ENCODE measurements at places on chromosomes 1 and 21.

DNA sequence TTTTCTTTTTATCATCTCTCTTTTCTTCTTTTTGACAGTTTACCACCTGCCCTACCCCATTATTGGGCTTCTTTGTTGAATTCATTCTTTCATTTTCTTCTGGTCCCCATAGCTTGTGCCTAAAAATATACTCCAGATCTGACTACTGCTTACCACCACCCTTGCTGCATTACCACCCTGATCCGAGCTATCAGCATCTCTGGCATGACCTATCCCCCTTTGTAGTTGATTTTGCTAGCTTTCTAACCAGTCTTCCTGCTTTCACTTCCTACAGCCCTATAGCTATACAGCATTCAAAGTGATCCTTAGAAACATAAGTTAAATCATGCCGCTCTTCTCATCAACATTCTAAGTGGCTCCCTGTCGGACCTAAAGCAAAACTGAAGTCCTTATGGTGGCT is 59.4 kb upstream of the MPC2 start:
- no peak for DNase-seq

GRCh38 chr1:61175976-61176375 is 93.6 kb downstream of the NFIA start:
- no peak for DNase-seq

DNA sequence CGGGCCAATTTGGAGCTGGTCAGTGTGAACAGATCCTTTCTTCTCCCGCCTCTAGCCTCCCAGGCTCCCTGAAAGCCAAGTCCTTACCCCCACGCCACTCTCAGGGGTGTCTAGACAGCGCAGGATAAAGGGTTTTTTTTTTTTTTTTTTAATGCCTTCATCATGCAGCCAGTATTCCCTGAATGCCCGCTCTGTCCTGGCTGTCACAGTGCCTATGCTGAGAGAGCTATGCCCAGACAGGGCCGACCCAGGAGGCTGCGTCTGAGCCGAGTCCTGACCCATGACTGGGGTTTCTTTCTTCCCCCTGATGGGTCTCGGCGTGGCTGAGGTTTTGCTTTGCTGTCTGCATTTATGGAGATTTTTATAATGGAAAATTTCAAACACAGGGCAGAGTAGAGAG is 18.3 kb downstream of the SPSB1 start:
- no peak for DNase-seq

GRCh38 chr21:37118187-37118826 is 45.3 kb downstream of the TTC3 start:
- DNase-seq: no peak

DNA sequence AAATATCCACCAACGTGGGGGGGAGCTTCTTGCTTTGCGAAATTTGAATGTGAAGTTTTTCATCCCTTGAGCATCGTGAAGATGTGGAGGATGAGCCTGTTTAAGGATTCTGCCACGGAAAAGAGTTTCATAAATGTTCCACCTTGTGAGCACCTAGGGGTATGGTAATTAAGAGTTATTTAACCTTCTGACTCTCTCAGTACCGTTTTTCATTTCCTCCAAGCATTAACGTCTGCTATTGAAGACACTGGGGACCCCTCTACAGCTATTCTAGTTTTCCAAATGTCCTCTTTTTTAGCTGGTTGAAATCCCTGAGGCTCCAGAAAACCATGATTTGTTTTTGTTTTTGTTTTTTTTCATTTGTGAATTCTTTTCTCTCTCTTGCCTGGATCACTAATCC is 79.1 kb upstream of the GALNT2 start:
- DNase-seq: no peak

- no peak for DNase-seq
Measured at GRCh38 chr1:1084372-1085170, 10.5 kb upstream of the RNF223 start.

DNA sequence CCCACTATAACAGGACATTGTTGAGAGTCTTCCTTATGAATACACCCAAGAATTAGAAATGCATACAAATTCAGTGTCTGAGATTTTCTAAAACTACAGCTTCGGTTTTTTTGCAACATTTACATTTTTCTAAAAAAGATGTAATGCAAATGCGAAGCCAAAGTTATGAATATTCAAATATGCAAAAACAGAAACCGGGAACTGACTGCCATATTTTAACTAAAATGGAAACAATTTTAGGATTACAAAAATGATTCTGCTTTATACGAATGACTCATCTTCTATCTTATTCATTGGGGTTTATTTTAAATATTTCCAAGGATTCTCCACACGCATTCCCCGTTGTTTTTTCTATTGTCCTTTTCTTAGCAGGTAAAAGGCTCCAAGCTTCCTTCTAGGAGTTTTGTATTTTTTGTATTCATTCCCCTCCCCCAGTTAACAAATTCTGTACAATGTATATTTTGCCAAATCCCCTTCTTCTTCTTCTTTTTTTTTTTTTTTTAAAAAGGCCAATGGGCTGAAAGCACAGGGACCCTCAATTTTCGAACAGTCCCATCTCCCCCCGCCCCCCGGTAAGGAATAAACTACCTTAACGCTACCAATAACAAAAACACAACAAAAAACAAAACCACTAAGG is 1.0 kb downstream of the ARPC5 start:
- DNase-seq: no peak

GRCh38 chr1:50661626-50662025 is 238.4 kb upstream of the DMRTA2 start:
- no peak for DNase-seq

DNA sequence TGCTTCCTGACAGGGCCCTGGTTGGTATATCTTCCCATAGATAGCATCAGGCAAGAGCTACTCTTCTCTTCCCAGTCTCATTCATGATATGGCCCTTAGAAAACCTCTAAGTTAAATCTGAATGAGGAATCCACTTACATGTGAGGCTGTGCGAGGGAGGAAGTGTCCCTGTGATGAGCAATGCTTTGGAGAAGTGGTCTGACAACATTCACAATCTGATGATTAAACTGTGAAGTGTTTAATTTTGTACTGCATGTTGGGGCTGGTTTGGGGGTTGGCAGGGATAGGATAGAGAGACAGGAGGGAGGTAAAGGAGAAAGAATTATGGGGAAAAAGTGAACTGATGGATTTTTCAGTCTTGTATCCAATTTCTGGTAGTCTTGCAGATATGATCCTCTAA is 421.2 kb upstream of the DAB1 start:
- no peak for DNase-seq

DNA sequence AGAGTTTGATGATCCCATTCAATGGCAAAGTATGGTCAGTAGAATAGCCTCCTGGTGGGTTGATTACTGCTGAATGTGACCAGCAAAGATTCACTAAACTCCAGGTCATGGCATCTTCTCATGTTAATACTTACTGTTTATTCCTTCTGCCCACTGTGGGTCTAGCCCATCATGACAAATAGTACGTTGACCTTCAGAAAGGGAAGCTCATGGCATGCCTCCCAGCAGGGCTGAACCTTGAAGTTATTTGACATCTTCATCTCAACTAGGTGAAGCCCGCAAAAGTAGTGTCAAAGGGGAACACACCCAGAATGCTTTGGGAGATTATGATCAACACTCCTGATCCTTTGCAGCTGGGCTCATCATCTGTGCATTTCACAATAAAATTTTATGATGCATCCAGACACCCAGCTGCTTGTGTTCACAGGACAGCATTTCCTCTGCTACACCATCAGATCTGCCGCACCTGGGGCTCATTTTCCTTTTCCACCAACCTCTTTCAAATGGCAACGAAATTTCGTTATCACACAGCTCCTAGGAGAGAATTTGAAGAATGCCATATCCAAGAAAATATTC is 49.6 kb downstream of the HLX start:
- no peak for DNase-seq

- DNase-seq: peak; percentile 73
Measured at GRCh38 chr1:182143154-182143657, 81.7 kb upstream of the ZNF648 start.

GRCh38 chr1:244100704-244101453 is 49.8 kb downstream of the ZBTB18 start:
- no peak for DNase-seq

GRCh38 chr1:55213151-55213884 is 1.8 kb downstream of the USP24 start:
- DNase-seq: no peak

- DNase-seq: no peak
Measured at GRCh38 chr1:75234562-75234961, 100.4 kb downstream of the LHX8 start.

GRCh38 chr1:200676829-200677228 is 7.1 kb upstream of the DDX59 start:
- DNase-seq: no peak

DNA sequence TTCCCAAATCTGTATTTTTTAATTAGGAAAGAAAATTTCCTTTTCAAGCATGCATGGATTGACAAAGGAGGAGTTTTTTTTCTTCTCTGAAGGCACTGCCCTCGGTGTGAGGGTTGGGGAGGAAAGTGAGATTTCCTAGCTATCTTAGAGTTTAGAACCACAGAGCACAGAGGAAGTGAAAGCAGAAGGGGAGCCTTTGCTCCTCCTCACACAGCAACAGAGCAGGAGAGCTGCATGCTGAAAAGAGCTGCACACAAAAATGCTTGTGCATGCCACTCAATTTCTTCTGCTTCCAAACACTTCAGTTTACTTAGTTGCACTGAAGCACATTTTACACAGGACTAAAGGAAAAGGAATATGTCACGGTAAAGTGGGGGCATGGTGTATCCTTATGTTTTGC is 308.1 kb downstream of the GPATCH2 start:
- DNase-seq: no peak

DNA sequence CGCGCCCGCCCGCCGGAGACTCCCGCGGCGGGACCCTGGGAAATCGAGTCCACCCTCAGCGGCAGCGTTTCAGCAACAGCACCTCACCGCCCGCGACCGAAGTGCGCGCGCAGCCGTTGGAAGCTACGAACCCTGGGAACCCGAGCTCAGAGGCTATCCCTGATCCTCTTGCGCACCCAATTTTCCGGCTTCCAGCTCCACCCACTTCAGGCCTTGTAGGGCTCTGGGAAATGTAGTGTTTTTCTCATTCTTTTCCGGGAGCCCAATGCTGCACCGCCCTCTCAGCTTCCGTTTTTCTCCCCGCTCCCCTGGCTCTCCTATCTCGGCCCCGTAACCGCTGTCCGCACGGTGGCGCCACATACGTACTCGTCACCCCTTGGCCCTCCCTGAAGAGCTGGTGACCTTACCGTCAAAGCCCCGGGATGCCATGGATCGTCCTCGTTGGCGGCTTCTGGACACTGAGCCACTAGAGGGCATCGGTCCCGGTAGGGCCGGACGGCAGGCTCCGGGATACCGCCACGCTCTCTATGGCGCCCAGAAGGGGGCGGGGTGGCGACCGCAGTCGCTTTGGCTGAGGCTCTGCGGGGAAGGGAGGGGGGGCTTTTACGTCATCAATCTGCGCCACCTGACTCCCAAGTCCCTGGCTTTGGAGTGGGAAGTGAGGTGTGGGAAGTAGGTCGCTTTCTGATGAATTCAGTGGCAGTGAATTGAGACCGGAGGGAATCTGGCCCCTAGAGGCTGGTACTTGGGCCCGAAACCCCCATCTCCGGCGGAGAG is at the start of the genes ODR4 and TPR:
Gene ODR4, plus strand, starts transcription at position 687 of the 777 bp plus-strand sequence. CDS start 3,948 bp downstream, outside the sequence.
Gene TPR, minus strand, starts transcription at position 102 of the 777 bp plus-strand sequence. CDS start 225 bp downstream, outside the sequence.
- peak; percentile 87 for DNase-seq

DNA sequence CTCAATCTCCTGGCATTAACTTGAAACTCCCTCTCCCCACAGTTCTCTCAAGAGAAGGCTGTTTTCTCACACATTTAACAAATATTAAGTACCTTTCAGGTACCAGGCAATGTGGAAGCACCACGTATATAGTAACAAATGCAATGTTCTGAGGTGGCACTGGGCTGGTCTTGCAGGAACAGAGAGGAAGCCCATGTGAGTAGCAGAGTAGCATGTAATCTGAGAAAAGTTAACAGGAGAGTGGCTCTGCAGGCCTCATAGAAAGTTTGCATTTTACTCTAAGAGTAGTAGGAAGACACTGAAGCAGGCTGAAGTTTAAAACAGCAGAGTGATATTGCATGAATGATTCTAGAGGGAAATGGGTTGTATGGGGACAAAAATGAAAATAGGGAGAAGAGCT is 21.0 kb downstream of the ZNF281 start:
- no peak for DNase-seq

- DNase-seq: no peak
Measured at GRCh38 chr1:48718705-48719104, 58.0 kb downstream of the BEND5 start.

- no peak for DNase-seq
Measured at GRCh38 chr1:23394684-23395083, 25.0 kb upstream of the ZNF436 start.

GRCh38 chr1:196517193-196517592 is 91.0 kb downstream of the KCNT2 start:
- DNase-seq: no peak

- DNase-seq: no peak
Measured at GRCh38 chr21:38903690-38904139, 98.0 kb downstream of the ETS2 start.

DNA sequence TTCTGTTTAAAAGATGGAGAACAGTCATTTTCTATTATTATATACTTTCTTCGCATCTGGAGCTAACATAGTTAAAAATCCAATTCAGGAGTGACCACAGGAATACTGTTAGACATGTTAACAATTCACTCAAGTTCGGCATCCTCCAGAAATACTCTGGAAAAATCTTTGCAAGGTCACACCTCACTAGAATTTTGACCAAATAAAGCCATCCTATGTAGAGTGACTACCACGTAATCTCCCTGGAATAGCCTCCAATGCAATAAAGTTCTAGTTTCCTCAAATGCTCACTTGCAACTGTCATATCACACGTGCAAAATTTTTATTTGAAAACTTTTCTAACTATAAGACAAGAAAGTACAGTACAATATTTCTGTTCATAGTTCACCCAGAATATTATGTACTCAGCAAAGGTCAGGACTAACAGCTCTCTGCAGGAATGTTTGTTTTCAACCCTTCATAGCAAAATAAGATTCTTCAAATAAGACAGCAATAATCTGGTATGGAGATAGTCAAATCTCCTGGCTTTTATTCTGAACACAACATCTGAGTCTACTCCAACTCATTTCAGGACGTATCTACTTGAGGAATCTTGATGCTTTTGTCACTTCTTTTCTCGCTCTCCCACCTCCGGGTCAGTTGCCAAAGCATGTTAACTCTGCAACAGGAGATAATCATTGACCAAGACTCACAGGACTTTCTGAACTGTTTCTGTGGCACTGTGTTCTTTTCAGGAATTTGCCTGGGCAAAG is 82.6 kb downstream of the GDAP2 start:
- no peak for DNase-seq

DNA sequence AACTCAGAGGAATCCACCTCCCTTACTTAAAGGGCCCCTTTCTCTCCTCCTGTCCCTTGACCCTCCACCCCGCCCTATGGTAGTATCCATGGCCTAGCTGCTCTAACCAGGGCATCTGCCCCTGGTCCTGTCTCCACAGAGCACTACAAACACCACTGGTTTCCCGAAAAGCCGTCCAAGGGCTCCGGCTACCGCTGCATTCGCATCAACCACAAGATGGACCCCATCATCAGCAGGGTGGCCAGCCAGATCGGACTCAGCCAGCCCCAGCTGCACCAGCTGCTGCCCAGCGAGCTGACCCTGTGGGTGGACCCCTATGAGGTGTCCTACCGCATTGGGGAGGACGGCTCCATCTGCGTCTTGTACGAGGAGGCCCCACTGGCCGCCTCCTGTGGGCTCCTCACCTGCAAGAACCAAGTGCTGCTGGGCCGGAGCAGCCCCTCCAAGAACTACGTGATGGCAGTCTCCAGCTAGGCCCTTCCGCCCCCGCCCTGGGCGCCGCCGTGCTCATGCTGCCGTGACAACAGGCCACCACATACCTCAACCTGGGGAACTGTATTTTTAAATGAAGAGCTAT is 1.7 kb downstream of the BTG2 start:
- DNase-seq: peak; percentile 37

- no peak for DNase-seq
Measured at GRCh38 chr1:189678779-189679178, 798.9 kb downstream of the BRINP3 start.

GRCh38 chr1:5830771-5831599 is 161.2 kb downstream of the NPHP4 start:
- DNase-seq: no peak

- no peak for DNase-seq
Measured at GRCh38 chr1:239951511-239952140, 140.1 kb upstream of the FMN2 start.
